Kidney epithelial cell (primary cell): ENCODE measurements at places on chromosomes 6 and 20.

DNA sequence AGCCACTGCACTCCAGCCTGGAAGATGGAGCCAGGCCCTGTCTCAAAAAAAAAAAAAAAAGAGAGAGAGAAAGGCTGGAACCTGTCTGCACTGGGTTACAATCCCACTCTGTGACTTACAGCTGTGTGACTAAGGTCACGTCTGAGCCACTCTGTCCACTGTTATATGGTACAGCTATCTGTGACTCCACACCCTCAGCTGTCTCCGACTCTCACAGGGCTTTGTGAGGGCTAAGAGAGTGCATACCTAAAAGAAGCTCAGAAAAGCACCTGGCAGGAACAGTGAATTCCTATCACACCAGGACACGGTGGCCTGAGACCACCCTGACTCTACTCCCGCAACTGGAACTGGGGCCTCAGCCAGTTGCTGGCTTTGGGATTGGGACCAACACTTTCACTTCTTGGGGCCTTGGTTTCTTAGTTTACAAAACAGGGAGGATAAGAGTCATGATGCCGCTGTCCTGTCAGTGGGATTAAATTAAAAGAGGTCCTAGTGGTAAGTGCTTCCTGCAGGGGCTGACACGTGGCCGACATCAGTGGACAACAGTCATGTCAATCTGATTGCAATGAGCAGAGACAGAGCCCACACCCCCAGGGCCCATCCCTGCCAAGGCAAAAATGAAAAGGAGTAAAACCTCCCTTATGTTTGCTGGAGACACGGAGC lies 5.7 kb upstream of the CD93 start:
- DNase-seq = no peak

DNA sequence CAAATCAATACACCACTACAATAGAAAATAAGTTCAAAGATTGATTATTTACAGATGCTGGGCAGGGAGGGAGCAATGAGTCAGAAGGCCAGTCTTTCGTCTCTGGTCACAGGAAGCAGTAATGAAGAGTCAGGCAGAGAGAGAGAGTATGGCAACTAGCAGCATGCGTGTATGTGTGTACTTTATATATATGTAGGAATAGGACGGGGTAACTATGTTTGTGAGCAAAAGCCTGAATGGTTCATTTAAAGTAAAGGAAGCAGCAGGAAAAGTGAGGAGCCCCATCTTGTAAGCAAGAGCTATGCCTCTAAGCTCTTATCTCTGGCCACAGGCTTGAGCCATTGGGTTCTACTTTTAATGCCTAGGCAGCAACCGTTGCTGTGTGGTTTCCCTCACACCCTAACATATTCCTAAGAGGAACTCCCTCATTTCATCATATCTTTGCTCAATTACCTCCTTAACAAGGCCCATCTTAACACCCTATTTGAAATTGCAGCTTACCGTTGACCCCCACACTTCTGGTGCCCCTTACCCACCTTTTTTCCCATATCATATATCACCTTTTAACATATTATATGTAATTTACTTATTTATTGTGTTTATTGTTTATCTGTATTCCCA lies 66.6 kb downstream of the AFG1L start:
- DNase-seq = no peak

DNA sequence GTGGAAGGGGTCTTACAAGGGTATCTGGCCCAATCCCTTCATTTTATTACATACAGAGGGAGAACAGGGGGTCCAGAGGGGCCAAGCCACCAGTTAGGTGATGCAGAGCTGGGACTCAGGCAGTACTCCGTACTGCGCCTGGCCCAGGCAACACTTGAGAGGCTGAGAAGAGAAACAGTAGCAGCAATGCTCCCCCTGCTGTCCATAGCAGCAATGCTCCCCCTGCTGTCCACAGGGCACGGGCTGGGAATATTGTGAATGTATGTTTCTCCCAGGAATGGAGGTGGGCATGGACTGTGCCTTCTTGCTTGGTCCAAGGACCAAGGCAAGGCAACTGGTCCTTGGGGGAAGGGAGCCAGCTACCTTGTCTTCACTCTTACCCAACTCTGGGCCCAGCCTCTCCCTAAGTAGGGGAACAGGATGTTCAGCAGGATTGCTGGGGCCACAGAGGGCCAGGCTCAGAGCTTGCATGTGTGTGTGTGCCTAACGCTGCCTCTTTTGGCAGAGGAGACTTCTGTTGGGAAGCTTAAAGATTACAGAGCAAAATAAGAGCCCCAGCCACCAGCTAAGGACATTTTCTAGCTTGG lies 14.8 kb upstream of the FAM83C start:
- no peak for DNase-seq

- DNase-seq = no peak
These were observed 74.4 kb downstream of the NFATC2 start for GRCh38 chr20:51467956-51468626.

DNA sequence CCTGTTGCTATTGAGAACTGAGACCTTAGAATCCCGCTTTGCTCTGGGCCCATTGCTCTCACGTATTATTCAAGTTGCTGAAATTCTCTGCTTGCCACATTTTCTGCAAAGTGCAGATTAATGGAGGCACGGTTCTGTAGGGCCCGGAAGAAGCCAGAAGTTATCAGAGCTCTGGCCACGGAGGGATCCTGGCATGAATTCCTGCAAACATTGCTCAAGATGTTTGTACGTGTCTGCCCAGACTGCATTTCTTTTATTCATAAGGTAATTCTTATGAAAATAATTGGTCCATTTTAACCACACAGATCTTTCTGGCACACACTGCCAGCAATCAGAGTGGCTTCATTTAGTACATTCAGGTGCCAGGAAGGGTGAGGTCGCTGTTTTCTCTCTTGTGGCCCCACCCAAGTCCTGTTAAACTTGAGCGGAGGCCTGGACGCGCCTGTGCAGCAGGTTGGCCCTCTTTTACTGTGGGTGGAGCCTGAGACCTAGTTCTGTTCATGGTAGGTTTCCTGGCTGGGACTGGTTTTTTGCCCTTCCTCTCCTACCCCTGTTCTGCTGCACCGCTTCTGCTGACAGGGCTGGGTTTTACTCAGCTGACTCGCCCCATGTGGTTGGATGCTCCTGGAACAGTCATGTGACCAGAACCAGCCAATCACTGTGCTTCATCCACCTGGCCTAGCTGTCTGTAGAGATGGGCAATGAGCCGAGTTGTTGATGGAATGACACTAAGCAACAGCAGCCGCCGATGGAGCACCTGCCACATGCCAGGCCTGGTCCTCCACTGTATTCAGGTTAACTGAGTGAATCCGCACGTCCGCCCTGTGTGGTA lies 230.2 kb downstream of the CDH4 start:
- no peak for DNase-seq

DNA sequence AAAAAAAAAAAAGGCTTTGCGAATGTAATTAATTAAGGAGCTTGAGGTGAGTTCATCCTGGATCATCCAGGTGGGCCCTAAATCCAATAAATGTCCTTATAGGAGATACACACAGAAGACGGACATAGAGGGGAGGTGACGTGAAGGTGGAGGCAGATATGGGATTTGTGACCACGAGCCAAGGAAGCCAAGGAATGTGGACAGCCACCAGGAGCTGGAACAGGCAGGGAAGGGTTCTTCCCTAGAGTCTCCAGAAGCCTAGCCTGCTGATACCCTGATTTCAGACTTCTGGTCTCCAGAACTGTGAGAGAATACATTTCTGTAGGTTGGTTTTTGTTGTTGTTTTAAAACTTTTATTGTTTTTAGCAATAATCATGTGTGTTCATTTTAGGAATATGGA lies 6.7 kb upstream of the ATRN start:
- DNase-seq = no peak

DNA sequence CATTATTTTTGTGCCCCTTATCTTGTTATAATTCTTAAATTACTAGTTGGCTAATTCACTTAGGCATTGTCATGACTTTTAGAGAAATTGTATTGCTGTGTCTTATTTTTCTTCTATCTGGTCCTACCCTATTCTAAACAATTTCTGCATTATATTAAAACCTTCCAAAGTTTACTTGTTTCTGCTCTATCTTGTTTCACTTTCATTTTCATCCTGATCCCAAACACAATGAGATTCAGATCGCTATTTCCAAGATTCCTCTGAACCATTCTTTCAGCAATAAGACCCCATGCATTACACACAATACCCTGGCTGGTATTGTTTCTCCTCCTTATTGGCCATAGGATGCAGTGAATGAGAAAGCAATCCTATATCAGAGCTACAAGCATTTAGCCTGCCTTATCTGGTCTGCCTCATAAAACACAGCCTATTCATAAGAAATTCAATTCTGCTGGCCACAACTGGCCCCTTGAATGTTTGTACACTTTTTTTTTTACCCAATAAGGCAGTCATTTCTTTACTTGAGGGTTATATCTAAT lies 69.9 kb upstream of the POU3F2 start:
- DNase-seq = no peak

GRCh38 chr6:156060013-156060412 lies 604.4 kb upstream of the NOX3 start:
- DNase-seq = no peak

DNA sequence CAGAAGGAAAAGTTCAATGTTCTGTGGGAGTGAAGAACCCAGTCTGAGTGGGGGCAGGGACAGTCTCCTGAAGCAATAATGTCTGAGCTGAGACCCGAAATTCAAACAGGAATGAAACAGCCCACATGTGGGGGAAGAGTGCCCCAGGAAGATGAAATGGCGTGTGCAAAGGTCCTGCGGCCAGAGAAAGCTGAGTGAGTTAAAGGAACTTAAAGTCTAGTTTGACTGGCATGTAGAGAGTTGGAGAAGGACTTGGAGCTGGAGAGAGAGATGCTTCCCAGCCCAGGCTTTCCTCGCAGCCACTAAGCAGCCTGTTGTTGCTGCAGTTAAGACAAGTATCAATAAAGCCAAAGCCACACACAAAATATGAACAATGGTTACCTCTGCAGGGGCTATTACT lies 38.0 kb upstream of the MDGA1 start:
- no peak for DNase-seq
